Uterine smooth muscle cell (primary cell): ENCODE measurements at places on chromosomes 5 and 9. TPM values are rescaled to one million over a fixed set of nuclear protein-coding genes. Genes with fewer than 3 reads are reported as not detected.

The CARTPT gene
- total RNA-seq, result not detected in 2 replicates

The SLC6A3 gene
- total RNA-seq, result not detected in 2 replicates

The SEMA4D gene
- 0.55 and 0.62 TPM in 2 replicates for total RNA-seq

The PCDHGA6 gene
- 1.7 and 3.2 TPM in 2 replicates for total RNA-seq

The DTWD2 gene
- 2.9 and 7.5 TPM in 2 replicates for total RNA-seq

The RPL37 gene
- 205 and 457 TPM in 2 replicates for total RNA-seq

The CSF1R gene
- under 0.01 and 0.25 TPM in 2 replicates for total RNA-seq

The CAVIN4 gene
- total RNA-seq, result 0.89 and 1.6 TPM in 2 replicates

The FUBP3 gene
- 41.9 and 48.9 TPM in 2 replicates for total RNA-seq

The UTP15 gene
- 25.9 and 41.1 TPM in 2 replicates for total RNA-seq

The WDR31 gene
- total RNA-seq, result 1.3 and 2.7 TPM in 2 replicates

The SEC61B gene
- 78.6 and 97.9 TPM in 2 replicates for total RNA-seq

The DOCK2 gene
- total RNA-seq, result 3.0 and 3.4 TPM in 2 replicates

The PCSK5 gene
- total RNA-seq, result 6.4 and 7.0 TPM in 2 replicates

The SPARC gene
- 405 and 842 TPM in 2 replicates for total RNA-seq

The HMGCR gene
- 256 and 406 TPM in 2 replicates for total RNA-seq

The ABO gene
- under 0.01 TPM in 1 of 2 replicates, not detected in the other for total RNA-seq

The ADAMTSL1 gene
- 60.6 and 82.0 TPM in 2 replicates for total RNA-seq

The FOXD4L4 gene
- 0.22 and 0.37 TPM in 2 replicates for total RNA-seq

The SLC34A3 gene
- not detected in 2 replicates for total RNA-seq

The FOXD4L3 gene
- not detected in 2 replicates for total RNA-seq

The CCDC152 gene
- total RNA-seq, result 0.50 and 1.2 TPM in 2 replicates

The SLC34A1 gene
- total RNA-seq, result not detected in 2 replicates

The SYK gene
- not detected in 2 replicates for total RNA-seq

The PCDHA13 gene
- total RNA-seq, result under 0.01 and 0.25 TPM in 2 replicates

The MAST4 gene
- total RNA-seq, result 9.8 and 16.6 TPM in 2 replicates

The NUTM2F gene
- total RNA-seq, result not detected in 2 replicates

The TMC1 gene
- total RNA-seq, result 0.62 and 2.1 TPM in 2 replicates

The KCNV2 gene
- not detected in 2 replicates for total RNA-seq

The OR1J2 gene
- total RNA-seq, result not detected in 2 replicates

The SLC46A2 gene
- not detected in 2 replicates for total RNA-seq

The PDCD1LG2 gene
- 10.1 and 13.6 TPM in 2 replicates for total RNA-seq

The MXD3 gene
- total RNA-seq, result 9.7 and 32.6 TPM in 2 replicates

The NOXA1 gene
- 0.22 and 1.00 TPM in 2 replicates for total RNA-seq

The NRARP gene
- 0.11 and 0.12 TPM in 2 replicates for total RNA-seq

The LCN1 gene
- 0.12 TPM in 1 of 2 replicates, not detected in the other for total RNA-seq

The PCDHB7 gene
- total RNA-seq, result 0.11 and 0.12 TPM in 2 replicates

The UBE2QL1 gene
- 0.11 and 0.37 TPM in 2 replicates for total RNA-seq

The CYLC2 gene
- total RNA-seq, result not detected in 2 replicates

The PGM5 gene
- total RNA-seq, result 61.4 and 74.4 TPM in 2 replicates

The CCNO gene
- total RNA-seq, result 0.12 and 0.22 TPM in 2 replicates

The SEPTIN8 gene
- total RNA-seq, result 51.2 and 55.6 TPM in 2 replicates

The PCDHA1 gene
- under 0.01 TPM in 2 replicates for total RNA-seq

The BSPRY gene
- total RNA-seq, result not detected in 2 replicates

The SCGB3A2 gene
- not detected in 2 replicates for total RNA-seq

The SHOC1 gene
- under 0.01 TPM in 1 of 2 replicates, not detected in the other for total RNA-seq

The SPATA9 gene
- 0.22 and 0.25 TPM in 2 replicates for total RNA-seq

The SLC45A2 gene
- total RNA-seq, result under 0.01 TPM in 2 replicates

The GARNL3 gene
- total RNA-seq, result 3.3 and 5.1 TPM in 2 replicates

The SLC31A1 gene
- 27.8 and 37.9 TPM in 2 replicates for total RNA-seq

The GHR gene
- 1.9 and 2.5 TPM in 2 replicates for total RNA-seq

The TMEM38B gene
- total RNA-seq, result 25.0 and 40.6 TPM in 2 replicates

The GRXCR2 gene
- total RNA-seq, result not detected in 2 replicates

The LECT2 gene
- total RNA-seq, result not detected in 2 replicates

The ARHGEF28 gene
- 25.8 and 49.0 TPM in 2 replicates for total RNA-seq

The ANKRD31 gene
- total RNA-seq, result 0.11 and 0.25 TPM in 2 replicates

The PCDHB16 gene
- 0.12 and 0.33 TPM in 2 replicates for total RNA-seq

The ALAD gene
- 17.7 and 24.2 TPM in 2 replicates for total RNA-seq

The ITGA1 gene
- 9.5 and 17.7 TPM in 2 replicates for total RNA-seq
